ENCODE measurements at places on chromosomes 7 and 10.
A peak's percentile ranks its signal among the peaks of the same experiment; 100 is the strongest.

DNA sequence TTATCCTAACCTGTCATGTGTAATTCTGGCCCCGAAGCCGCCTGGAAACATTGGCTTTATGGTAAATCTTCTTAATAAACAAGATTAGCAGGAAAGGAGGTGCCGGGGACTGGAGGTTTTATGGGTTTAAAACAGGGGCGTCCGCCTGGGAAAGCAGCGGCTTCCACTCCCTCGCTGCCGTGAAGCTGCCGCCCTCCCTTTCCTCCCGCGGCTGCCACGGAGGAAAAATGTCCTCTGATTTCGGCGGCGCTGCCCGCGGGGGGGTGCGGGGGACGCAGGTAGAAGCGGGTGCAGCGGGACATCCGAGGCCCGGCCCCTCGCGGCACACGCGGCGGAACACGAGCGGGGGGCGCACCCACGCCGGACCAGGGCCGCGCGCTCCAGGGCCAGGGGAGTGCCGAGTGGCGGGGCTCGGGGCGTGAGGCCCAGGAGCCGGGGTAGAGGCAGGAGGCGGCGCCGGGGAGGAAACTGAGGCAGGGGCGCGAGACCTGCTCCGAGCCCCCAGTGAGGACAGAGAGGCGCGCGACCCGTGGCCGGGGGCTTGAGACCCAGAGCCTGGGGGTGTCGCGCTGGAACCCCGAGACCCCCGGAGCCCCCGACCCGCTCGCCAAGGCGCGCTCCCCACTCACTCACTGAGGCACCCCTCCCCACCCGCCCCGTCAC, 993 bp downstream of the PTPRN2 start:
- no peak for DNase-seq
- H3K27ac ChIP-seq, result no peak overlapping the region
- H3K36me3 ChIP-seq, result no peaks in the 10 kb centered on the region
- no peaks in the 10 kb centered on the region for H3K27me3 ChIP-seq
- H3K4me1 ChIP-seq, result no peaks in the 10 kb centered on the region

- peaks cover 7% of the 10 kb centered on the region for H3K27me3 ChIP-seq
- H3K4me3 ChIP-seq, result peak overlapping the region; percentile 50
- no peaks in the 10 kb centered on the region for H3K36me3 ChIP-seq
- no peak overlapping the region for H3K27ac ChIP-seq
- H3K4me1 ChIP-seq, result no peaks in the 10 kb centered on the region
- no peak for DNase-seq
Observed at GRCh38 chr7:50305583-50306493, 1.3 kb downstream of the IKZF1 start.

- no peak overlapping the region for H3K4me3 ChIP-seq
- no peaks in the 10 kb centered on the region for H3K27me3 ChIP-seq
- no peaks in the 10 kb centered on the region for H3K4me1 ChIP-seq
- no peaks in the 10 kb centered on the region for H3K36me3 ChIP-seq
- no peak for DNase-seq
Observed at GRCh38 chr10:123863721-123864482, 27.7 kb downstream of the CPXM2 start.

- no peak overlapping the region for H3K27ac ChIP-seq
- H3K4me3 ChIP-seq, result no peak overlapping the region
- no peaks in the 10 kb centered on the region for H3K4me1 ChIP-seq
- no peaks in the 10 kb centered on the region for H3K36me3 ChIP-seq
- H3K27me3 ChIP-seq, result no peaks in the 10 kb centered on the region
- no peak for DNase-seq
Observed at GRCh38 chr10:65950075-65950474, 975.8 kb upstream of the LRRTM3 start.

DNA sequence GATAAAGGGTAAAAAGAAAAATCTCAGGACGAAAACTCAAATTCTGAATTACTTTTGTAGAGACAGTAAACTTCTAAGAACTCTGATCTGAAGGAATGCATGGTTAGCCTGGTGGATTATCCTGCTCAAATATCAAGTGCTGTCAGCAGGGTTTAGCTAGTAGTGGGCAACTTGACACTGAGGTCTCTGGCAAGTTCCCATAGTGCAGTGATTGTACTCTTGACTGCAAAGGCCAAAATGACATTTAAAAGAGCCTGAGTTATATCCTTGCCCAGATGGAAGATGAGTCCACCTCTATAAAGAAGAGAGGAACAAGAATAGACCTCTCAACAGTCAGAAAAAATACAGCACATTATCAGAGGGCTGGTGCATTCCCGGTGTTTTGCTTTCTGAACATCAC, 304.5 kb upstream of the IMMP2L start:
- no peak for DNase-seq
- H3K4me1 ChIP-seq, result peaks cover 21% of the 10 kb centered on the region
- no peaks in the 10 kb centered on the region for H3K36me3 ChIP-seq
- no peaks in the 10 kb centered on the region for H3K27me3 ChIP-seq
- no peak overlapping the region for H3K4me3 ChIP-seq

- H3K27me3 ChIP-seq, result no peaks in the 10 kb centered on the region
- H3K27ac ChIP-seq, result peak overlapping the region; percentile 24
- no peak for DNase-seq
- H3K36me3 ChIP-seq, result no peaks in the 10 kb centered on the region
- H3K4me3 ChIP-seq, result no peak overlapping the region
Observed at GRCh38 chr10:58662314-58662713, 149.6 kb downstream of the BICC1 start.

GRCh38 chr10:94358480-94358879, 4.3 kb downstream of the NOC3L start:
- H3K36me3 ChIP-seq, result peaks cover 11% of the 10 kb centered on the region
- no peaks in the 10 kb centered on the region for H3K27me3 ChIP-seq
- DNase-seq, result no peak
- H3K27ac ChIP-seq, result no peak overlapping the region

GRCh38 chr7:55022002-55022985, 3.5 kb downstream of the EGFR start:
- H3K36me3 ChIP-seq, result no peaks in the 10 kb centered on the region
- DNase-seq, result no peak
- no peaks in the 10 kb centered on the region for H3K27me3 ChIP-seq
- no peak overlapping the region for H3K4me3 ChIP-seq
- H3K4me1 ChIP-seq, result no peaks in the 10 kb centered on the region

- no peaks in the 10 kb centered on the region for H3K4me1 ChIP-seq
- H3K36me3 ChIP-seq, result no peaks in the 10 kb centered on the region
- no peak for DNase-seq
- H3K4me3 ChIP-seq, result no peak overlapping the region
Observed at GRCh38 chr7:16589881-16590280, 55.7 kb downstream of the ANKMY2 start.

DNA sequence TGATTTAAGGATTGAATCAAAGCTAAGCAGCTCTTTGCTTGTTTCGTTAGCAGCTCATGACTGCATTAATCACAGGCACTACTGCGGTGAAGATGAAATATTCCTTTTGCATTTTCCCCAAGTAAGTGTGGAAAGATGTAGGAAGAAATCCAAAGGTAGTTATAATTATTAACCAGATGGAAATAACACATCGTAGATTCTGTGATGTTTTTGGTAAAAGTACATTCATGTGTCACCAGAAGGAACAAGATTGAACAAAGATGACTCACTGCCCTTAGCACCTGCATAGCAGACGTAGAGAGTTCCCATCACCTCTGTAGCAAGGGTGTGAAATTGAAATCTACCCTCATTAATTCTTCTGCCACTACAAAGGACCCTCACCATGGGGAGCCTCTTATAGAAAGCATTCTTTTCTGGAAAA, 37.1 kb downstream of the SMURF1 start:
- DNase-seq, result no peak
- H3K36me3 ChIP-seq, result no peaks in the 10 kb centered on the region
- H3K4me3 ChIP-seq, result no peak overlapping the region

- H3K4me1 ChIP-seq, result no peaks in the 10 kb centered on the region
- no peak overlapping the region for H3K4me3 ChIP-seq
- H3K27ac ChIP-seq, result no peak overlapping the region
- DNase-seq, result no peak
- H3K36me3 ChIP-seq, result no peaks in the 10 kb centered on the region
- H3K27me3 ChIP-seq, result no peaks in the 10 kb centered on the region
Observed at GRCh38 chr10:79933961-79934360, 14.9 kb downstream of the SFTPD start.

GRCh38 chr7:1054438-1054837, 10.1 kb downstream of the GPR146 start:
- no peaks in the 10 kb centered on the region for H3K27me3 ChIP-seq
- H3K4me3 ChIP-seq, result no peak overlapping the region
- H3K27ac ChIP-seq, result peak overlapping the region; percentile 65
- H3K4me1 ChIP-seq, result no peaks in the 10 kb centered on the region
- no peak for DNase-seq

- no peak overlapping the region for H3K4me3 ChIP-seq
- H3K36me3 ChIP-seq, result no peaks in the 10 kb centered on the region
- no peak overlapping the region for H3K27ac ChIP-seq
Observed at GRCh38 chr7:20229646-20230500, 12.7 kb upstream of the MACC1 start.

GRCh38 chr10:123777881-123778280, 111.7 kb downstream of the GPR26 start:
- H3K27ac ChIP-seq, result no peak overlapping the region
- no peaks in the 10 kb centered on the region for H3K27me3 ChIP-seq
- no peaks in the 10 kb centered on the region for H3K4me1 ChIP-seq
- H3K36me3 ChIP-seq, result no peaks in the 10 kb centered on the region
- DNase-seq, result no peak
- no peak overlapping the region for H3K4me3 ChIP-seq

- H3K36me3 ChIP-seq, result peaks cover 41% of the 10 kb centered on the region
- peak; percentile 89 for DNase-seq
- H3K27ac ChIP-seq, result peak overlapping the region; percentile 87
- H3K27me3 ChIP-seq, result no peaks in the 10 kb centered on the region
- no peak overlapping the region for H3K4me3 ChIP-seq
- peaks cover 62% of the 10 kb centered on the region for H3K4me1 ChIP-seq
Observed at GRCh38 chr10:72337039-72337629, 17.6 kb downstream of the DNAJB12 start.

- H3K4me3 ChIP-seq, result no peak overlapping the region
- no peaks in the 10 kb centered on the region for H3K27me3 ChIP-seq
- DNase-seq, result no peak
- H3K36me3 ChIP-seq, result no peaks in the 10 kb centered on the region
- H3K27ac ChIP-seq, result no peak overlapping the region
- no peaks in the 10 kb centered on the region for H3K4me1 ChIP-seq
Observed at GRCh38 chr10:124279298-124279697, 139.4 kb downstream of the OAT start.

GRCh38 chr7:55107946-55108345, 89.1 kb downstream of the EGFR start:
- no peak for DNase-seq
- no peaks in the 10 kb centered on the region for H3K27me3 ChIP-seq
- H3K36me3 ChIP-seq, result no peaks in the 10 kb centered on the region
- H3K4me3 ChIP-seq, result no peak overlapping the region
- H3K27ac ChIP-seq, result no peak overlapping the region
- peaks cover 34% of the 10 kb centered on the region for H3K4me1 ChIP-seq

DNA sequence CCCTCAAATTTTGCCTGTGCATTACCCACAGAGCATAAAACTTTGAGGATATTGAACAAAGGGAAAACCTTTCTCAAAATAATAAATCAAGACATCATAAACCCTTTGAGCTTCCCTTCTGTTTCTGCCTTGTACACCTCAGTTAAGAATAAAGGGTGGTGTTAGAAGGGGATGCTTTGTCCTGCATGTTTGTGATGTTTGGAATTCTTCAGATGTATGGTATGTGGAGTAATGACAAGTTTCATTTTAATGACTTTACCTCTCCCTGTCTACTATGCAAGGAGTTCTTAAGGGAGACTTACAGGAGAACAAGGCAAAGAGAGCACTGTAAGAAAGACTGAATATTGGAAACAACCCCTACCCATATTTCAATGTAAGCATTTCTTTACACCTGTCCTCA, 99.2 kb downstream of the HECW1 start:
- H3K4me3 ChIP-seq, result no peak overlapping the region
- no peaks in the 10 kb centered on the region for H3K4me1 ChIP-seq
- no peaks in the 10 kb centered on the region for H3K27me3 ChIP-seq
- H3K36me3 ChIP-seq, result no peaks in the 10 kb centered on the region
- no peak overlapping the region for H3K27ac ChIP-seq

GRCh38 chr10:69801094-69801433, 642 bp upstream of the COL13A1 start:
- H3K4me1 ChIP-seq, result peaks cover 27% of the 10 kb centered on the region
- peak overlapping the region; percentile 71 for H3K27ac ChIP-seq
- H3K36me3 ChIP-seq, result no peaks in the 10 kb centered on the region
- peak; percentile 61 for DNase-seq

GRCh38 chr7:28469562-28469961, 57.2 kb downstream of the CREB5 start:
- DNase-seq, result no peak
- H3K36me3 ChIP-seq, result no peaks in the 10 kb centered on the region
- H3K27me3 ChIP-seq, result no peaks in the 10 kb centered on the region

DNA sequence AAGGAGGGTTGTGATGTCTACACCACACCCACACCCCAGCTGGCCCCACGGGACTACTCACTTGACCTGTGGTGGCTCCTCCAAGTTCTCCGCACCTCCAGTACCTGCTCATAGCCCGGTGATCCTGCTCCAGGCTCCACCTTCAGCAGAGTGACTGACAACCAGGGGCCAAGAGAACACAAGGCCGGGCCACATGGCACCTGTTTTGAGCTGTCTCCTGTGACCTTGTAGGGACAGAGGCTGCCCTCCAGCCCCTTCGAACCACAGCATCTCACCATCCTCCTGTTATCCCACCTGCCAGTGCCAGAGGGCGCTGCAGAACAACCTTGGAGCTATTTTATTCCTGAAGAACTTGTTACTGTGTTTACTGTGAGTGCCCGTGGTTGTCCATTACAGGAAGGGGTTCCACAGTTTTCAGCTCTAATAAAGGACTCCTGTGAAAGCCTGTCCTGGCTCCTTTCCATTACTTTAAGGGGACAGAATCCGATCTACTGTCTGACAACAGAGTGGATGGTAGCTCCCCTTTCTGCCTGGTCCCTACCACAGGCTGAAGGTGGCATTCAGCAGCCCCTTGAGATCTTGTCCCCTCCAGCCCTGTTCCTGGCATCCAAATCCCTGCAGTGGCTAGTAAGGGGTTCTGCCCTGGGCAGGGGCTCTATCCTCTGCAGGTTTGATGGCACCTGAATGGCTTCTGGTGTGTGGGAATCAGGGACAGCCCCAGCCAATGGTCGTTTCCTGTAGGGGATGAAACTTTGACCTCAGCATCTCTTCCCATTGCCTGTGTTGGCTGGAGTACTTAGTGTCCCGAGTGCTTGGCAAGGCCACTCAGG, 50.8 kb downstream of the C10orf120 start:
- no peaks in the 10 kb centered on the region for H3K36me3 ChIP-seq
- H3K27ac ChIP-seq, result no peak overlapping the region
- no peaks in the 10 kb centered on the region for H3K4me1 ChIP-seq
- no peaks in the 10 kb centered on the region for H3K27me3 ChIP-seq

DNA sequence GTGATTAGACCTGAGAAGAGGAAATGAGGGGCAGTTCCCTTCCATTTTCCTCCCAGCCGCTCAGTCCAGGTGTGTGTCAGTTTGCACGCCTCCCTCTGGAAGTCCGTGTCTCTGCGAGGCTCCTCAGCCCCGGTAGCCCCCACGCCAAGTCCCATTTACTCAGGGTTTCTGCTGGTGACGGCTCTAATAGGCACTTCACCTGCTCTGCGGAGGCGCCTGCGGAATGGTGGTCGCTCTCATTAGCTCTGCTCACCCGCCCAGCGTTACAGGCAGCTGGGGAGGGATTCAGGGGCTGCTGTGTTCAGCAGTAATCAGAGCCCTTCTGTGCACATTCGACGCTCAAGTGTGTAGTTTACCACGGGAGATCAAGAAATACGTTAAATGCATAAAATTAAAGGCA, 179.9 kb downstream of the MGMT start:
- DNase-seq, result no peak
- H3K36me3 ChIP-seq, result no peaks in the 10 kb centered on the region
- no peak overlapping the region for H3K27ac ChIP-seq
- H3K4me3 ChIP-seq, result no peak overlapping the region
- H3K27me3 ChIP-seq, result no peaks in the 10 kb centered on the region

- no peaks in the 10 kb centered on the region for H3K36me3 ChIP-seq
- no peak for DNase-seq
- no peaks in the 10 kb centered on the region for H3K4me1 ChIP-seq
- H3K4me3 ChIP-seq, result no peak overlapping the region
Observed at GRCh38 chr10:124101351-124101750, 8.0 kb upstream of the CHST15 start.

Data from right atrium auricular region (tissue), 2 donors.